ENCODE measurements at places on chromosomes 4 and X. TPM values are rescaled to one million over a fixed set of nuclear protein-coding genes. Genes with fewer than 3 reads are reported as not detected.

PSMD10 gene
- total RNA-seq = 53.4 TPM

GRCh38 chrX:153609917-153610835 lies 11.2 kb upstream of the CCNQ start:
- peak; percentile 88 for ATAC-seq

DNA sequence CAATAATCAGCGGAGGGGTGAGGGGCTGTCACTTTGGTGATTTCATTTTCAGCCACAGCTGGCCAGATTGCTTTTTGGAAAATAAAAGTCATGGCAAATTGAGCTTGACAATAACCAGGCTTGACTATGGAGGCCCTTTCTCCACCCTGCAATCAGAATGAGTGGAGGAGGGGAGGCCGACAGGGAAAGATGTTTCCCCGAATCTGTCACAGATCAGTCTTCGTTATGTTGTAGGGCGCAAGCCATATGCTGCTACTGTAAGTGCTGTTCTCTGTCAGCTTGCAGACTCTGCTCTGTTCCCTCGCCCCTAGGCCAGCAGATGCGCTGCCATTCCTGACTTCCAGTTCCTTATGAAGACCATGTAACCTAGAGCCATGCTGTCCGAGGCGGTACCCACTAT lies 114.1 kb downstream of the MGST2 start:
- ATAC-seq = no peak

DNA sequence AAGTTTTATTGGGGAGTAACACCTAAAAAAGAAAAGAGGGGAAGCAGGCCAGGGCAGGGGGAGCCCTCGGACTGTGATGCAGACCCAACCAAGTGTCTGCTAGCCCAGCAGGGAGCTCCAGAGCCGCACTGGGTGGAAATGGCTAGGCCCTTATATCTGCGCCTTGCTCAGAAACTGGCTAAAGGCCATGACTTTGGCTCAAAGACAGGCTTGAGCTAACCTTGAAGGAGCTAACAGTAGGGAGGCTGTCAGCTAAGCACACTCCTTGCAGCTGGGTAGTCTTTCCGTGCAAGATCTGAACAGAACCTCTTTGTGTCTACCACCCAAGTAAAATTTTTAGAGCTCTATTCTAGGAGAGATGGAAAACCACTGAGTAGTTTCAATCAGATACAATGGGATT lies 43.0 kb downstream of the SEPSECS start:
- ATAC-seq = no peak

EXOC1L gene
- total RNA-seq = not detected

DUSP21 gene
- not detected for total RNA-seq

DNA sequence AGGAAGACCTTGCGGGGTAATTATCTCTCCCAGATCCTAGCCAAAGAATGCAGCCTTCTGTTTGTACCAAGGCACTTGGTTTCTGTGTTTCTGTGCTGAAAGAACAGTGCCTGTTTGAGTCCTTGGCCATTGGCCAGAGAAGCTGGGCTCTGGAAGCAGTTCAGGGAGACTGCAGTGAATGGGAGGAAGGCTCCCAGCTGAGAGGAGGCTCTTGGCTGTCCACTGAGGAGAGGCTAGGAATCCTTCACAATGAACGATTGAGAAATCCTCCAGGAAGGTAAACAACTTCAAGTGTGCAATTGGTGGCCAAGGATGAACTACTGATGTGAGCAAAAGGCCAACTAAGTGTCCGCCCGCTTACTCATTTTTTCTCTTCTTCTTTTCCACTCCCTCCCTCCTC lies 61.3 kb downstream of the HS3ST1 start:
- ATAC-seq = peak; percentile 95

RASSF6 gene
- total RNA-seq = 3.8 TPM

DNA sequence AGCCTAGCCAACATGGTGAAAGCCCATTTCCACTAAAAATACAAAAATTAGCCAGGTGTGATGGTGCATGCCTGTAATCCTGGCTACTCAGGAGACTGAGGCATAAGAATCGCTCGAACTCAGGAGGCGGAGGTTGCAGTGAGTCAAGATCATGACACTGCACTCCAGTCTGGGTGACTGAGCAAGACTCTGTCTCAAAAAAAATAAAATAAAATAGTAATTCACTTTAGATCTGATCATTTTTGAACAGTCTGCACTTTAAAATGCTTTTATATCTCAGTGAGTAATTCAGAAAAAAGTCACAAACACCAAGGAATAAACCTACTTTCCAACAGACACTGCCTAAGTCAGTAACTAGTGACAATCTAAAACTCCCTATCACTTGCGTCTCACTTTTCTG lies 25.6 kb upstream of the CORIN start:
- no peak for ATAC-seq

DNA sequence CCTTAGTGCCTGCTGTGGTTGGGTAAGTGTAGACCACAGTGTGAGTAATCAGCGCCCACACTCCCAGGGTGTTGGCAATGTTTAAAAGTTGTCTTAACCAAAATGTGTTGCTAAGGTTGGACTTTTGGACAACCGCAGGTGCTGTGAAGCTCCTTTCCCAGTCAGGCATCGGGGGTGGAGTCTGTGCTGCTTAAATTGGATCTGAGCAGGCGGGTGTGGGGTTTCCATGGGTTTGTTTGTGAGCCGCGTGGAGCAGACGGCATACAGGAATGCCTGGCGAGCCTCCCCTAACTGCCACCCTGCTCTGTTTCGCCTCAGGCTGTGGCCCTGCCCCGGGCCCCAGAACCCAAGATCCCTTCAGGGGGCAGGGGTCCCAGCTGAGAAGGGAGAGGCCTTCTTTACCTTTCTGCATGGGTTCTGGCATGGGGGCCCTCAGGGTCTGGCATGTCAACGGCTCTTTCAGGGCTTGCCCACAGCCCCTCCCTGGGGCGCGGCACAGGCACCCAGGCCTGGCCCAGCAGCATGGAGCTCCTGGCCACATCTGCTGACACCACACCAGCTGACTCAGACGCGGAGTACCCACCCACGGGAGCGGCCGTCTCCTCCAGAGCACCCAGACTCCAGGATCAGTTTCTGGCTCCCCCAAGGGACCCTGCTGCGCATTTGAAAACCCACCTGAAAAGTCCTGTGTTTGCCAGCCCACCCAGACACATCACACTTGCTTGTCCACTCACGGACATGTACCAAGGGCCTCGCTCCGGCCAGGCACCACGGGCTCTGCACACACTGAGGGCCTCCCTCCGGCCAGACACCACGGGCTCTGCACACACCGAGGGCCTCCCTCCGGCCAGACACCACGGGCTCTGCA lies 5.1 kb upstream of the SPON2 start:
- ATAC-seq = no peak

GRCh38 chr4:124322234-124323065 lies 390.1 kb downstream of the ANKRD50 start:
- ATAC-seq = no peak

DNA sequence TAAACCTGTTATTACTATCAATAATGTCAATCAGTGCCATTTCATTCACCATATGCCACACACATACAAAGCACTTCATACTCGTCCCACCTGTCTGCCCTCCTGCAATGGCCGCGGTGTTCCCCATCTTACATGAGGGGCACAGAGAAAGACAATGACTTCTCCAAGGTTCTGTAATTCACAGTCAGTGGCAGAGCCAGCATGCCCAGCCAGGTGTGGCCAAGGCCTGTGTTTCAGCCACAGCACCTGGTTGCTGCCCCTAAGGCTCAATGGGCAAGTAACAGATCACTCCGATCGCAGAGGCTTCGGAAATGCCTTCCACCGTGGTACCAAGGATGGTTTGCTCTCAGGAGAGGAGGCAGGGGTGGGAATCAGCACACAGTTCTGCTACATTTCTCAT lies 10.9 kb downstream of the AFAP1 start:
- peak; percentile 2 for ATAC-seq

DNA sequence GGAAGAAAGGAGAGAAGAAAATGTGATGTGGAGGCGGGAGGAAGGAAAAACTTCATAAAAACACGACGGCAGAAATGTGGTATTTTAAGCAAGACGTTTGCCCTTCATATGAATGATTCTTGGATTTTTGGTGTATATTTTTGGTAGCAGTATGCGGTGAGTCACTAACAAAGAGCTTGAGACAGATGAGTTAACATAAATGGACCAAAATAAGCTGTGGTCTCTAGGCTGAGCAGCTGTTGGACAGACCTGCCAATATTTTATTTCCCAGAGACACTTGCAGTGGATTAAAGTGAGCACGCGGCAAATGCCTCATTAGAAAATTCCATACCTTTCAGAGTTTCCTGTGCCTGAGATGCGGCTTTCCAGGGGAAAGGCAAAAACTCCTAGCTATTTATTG lies 43.1 kb upstream of the RPS6KA3 start:
- no peak for ATAC-seq

- ATAC-seq = no peak
These were observed 60.8 kb upstream of the XAGE1B start for GRCh38 chrX:52577464-52578173.
